ENCODE measurements at places on chromosomes 4 and X.

DNA sequence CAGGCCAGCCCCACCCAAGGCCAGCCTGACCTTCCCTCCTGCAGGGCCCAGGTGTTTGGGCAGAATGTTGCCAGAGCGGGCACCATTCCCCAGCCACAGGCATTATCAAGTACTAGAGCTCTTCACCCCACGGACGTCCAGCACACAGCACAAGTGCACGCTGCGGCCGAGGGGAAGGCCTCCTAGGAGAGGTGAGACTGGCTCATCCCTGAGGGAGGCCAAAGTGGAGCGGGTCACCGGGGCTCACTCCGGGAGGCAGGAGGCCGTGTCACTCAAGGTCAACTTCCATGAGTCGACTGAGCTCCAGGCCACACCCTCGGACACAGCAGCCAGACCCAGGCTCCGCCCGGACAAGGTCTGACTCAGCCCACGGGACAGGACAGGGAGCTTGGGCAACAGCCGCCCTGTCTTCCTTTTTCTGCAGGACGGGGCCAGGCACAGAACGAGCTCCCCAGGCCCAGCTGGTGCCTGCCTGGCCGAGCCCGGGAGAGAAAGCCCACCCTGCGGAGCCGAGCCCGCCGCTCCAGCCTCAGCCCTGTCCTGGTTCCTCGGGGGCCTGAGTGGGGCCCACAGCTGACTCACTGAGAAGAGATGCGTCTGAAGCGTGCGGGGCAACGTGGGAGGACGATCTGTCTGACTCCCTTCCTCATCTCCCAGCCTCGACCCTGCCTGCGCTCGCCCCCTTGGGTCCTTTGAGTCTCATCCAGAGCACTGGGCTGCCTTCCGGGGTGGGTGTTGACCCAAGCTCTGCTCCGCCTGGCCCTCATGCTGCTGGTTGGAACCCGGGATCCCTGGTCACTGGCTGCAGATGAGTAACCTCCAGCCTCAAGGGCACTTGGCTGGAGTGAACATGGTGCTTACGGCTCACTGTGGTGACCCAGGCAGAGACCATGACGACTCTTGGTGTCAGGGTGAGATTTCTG lies 1.6 kb downstream of the SLC49A3 start:
- no peak for DNase-seq

DNA sequence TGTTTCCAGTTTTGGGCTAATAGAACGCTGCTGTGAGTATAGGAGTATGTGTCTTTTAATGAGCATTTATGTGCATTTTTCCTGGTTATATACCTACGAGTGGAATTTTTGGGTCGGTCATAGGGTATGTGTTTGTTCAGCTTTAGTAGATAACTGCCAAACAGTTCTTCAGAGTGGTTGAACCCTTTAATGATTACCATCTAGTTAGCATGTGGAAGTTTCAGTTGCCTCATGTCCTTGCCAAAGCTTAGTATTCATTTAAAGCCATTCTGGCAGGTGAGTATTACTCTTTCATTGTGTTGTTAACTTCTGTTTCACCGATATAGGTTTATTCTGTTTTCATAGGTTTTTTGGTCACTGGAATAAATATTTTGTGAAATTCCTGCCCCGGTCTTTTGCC lies 229.1 kb downstream of the ARHGAP10 start:
- DNase-seq, result no peak

- DNase-seq, result no peak
Observed at GRCh38 chrX:103637604-103638338, 9.0 kb downstream of the TCEAL1 start.

- no peak for DNase-seq
Observed at GRCh38 chr4:113888006-113888405, 91.4 kb downstream of the ARSJ start.
